ENCODE measurements at places on chromosomes 6 and 20.

- no peak for DNase-seq
Measured at GRCh38 chr6:145841668-145842067, 27.1 kb upstream of the FBXO30 start.

GRCh38 chr6:83609248-83609647, 96.9 kb downstream of the PRSS35 start:
- no peak for DNase-seq

DNA sequence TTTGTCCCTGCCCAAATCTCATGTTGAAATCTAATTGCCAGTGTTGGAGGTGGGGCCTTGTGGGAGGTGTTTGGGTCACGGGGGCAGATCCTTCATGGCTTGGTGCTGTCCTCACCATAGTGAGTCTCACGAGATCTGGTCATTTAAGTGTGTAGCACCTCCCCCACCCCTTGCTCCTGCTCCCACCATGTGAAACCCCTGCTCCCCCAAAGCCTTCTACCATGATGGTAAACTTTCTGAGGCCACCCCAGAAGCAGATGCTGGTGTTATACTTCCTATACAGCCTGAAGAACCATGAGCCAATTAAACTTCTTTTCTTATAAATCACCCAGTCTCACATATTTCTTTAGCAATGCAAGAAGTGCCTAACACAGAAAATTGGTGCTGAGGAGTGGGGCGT, 19.9 kb upstream of the THBS2 start:
- no peak for DNase-seq

DNA sequence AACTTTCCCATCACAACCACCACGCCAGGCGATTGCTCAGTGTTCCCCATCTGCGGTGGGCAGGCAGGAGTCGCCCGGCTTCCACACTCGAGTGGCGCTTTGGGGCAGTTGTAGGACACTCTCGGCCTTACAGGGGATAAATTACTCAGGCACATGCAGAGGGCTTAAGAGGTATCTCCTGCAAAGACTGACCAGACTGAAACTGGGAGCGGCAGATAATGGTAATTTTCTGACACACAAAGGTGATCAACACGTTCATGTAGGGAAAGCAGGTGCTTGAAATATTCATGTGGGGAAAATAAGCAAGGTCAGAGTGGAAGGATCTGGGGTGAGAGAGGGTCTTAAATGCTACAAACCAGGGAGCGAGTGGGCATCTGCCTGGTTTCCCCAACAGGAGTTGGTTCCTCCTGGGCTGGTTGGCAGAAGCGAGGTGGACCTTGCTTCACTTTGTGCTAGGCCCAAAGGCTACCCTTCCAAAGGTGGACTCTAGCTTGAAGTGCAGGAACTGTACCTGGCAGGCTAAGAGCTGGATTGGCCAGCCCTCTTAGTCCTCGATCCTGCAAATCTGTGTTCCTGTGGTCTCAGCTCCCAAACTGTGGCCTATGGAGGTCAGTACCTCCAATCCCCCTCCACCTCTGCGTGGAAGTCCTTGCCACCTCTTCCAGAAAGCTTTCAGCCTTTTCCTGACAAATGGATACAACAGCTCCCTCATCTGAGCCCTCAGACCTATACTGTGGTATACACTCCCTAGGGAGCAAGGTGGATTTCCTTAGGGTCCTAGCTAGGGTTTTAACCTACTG, 16.7 kb downstream of the PLAGL2 start:
- no peak for DNase-seq

GRCh38 chr6:111228094-111228493, 140.8 kb downstream of the SLC16A10 start:
- DNase-seq = no peak

DNA sequence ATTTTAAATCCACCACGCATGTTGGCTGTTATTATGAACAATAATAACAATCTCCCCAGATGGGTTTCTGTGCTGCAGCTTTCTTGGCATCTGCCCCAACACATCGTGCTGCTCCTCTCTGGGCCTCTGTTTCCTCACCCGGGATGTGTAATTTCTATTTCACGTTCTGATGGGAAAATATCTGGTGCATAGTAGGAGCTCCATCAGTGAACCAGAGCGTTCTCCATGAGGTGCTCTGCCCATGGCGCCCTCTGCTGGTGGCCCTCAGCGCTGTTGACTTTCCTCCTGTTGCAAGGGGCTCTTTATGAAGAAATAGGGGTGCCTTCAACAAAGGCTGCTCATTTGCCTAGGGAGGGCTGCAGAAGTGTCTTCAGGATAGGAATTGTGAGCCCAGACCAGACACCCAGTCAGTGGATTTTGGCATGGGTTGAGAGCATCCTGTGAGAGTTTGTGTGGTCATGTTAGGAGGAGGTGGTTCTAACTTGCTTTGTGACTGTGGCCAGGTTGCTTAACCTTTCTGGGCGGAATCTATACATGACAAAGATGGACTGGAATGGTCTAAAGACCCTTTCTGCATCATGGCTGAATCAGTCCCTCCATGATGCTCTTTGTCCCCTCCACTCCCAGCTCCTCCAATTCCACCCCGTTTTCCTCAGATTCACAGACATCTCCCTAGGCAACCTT, 8.1 kb downstream of the SCRT2 start:
- peak; percentile 88 for DNase-seq

GRCh38 chr20:38125157-38126056, 39.7 kb downstream of the TGM2 start:
- DNase-seq = peak; percentile 82

GRCh38 chr6:137911675-137912191, 44.7 kb downstream of the TNFAIP3 start:
- DNase-seq = no peak

GRCh38 chr20:34240693-34241615, at the start of gene ASIP:
ASIP (plus strand) TSS chr20:34241423; CDS start chr20:34260375, 18,952 bp downstream.
- no peak for DNase-seq

DNA sequence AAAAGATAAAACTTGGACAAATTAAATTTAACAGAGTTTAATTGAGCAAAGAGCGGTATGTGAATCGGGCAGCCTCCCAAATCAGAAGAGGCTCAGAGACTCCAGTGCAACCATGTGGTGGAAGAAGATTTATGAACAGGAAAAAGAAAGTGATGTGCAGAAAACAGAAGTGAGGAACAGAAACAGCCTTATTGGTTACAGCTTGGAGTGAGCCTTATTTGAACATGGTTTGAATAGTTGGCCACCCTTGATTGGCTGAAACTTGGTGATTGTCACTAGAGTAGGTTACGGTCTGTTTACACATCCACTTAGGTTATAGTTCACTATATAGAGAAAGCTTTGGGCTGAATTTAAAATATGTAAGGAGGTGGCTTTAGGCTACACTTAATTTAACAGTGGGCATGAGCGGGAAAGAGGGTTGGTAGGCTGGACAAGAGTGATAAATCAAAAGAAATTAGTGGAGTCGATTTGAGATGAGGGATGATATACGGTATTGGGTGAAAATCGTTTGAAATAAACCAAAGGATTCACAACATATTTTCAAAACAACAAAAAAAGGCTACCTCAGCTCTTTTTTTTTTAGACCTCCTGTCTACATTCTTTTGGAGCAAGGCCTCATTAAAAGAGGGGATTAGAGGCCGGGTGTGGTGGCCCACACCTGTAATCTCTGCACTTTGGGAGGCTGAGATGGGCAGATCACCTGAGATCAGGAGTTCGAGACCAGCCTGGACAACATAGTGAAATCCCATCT, 84.3 kb upstream of the PREP start:
- DNase-seq = no peak

DNA sequence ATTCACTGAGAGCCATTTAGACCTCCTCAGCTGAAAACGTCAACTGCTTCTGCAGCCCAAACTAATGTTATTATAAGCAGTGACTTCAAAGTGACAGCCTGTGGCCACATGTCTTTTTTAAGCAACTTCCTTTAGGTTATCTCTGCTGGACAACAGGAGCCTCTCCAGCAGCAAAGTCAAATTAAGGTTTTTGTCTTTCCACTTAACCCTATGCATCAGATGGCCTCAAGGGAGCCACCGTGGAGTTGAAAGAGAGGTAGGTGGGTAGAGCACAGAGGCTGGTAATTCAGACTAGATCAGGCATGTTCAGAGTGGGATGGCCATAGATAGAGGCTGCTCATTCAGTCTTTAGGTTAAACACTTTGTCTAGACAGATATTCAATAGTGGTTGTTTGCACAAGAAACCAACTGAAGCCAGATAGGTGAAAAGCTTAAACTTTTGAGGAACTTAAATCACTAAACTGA, 300.6 kb upstream of the ECI2 start:
- no peak for DNase-seq
